ENCODE measurements at places on chromosomes 7 and 10.

DNA sequence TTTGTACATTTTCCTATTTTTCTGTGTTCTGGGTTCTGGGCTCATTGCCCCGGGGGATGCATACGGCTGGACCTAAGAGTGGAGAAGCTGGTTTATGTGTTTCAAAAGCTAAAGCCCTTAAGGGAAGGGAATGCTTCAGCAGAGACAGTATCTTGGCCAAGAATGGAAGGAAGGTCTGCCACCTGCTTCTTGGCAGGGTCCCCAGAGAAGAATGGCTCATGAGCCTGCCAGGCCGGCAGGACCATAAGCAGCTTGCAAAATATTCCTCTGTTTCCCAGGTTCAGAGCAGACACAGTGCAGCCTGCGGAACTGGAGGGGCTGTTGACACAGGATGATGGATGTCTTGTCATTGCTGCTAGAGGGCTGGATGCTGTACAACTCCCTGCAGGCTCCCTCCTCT, 7.8 kb upstream of the ABHD11 start:
- DNase-seq: no peak

- DNase-seq: no peak
These were observed 195.6 kb downstream of the TNS3 start for GRCh38 chr7:47386273-47386835.

DNA sequence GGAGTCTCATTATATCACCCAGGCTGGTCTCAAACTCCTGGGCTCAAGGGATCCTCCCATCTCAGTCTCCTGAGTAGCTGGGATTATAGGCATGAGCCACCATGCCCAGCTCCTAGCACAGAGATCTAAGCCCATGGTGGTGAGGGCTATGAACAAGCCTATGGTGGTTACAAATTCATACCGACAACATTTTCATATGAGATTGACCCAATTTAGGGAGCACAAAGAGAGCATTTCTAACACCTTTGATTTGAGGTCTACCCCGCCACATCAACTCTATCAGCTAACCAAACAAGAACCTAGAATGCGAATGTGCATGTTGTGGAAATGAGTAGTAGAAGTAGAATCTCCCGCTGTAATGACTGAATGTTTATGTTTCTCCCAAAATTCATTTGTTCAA, 14.2 kb upstream of the PRF1 start:
- DNase-seq: no peak

- no peak for DNase-seq
These were observed 861 bp upstream of the USP6NL start for GRCh38 chr10:11612021-11613001.

DNA sequence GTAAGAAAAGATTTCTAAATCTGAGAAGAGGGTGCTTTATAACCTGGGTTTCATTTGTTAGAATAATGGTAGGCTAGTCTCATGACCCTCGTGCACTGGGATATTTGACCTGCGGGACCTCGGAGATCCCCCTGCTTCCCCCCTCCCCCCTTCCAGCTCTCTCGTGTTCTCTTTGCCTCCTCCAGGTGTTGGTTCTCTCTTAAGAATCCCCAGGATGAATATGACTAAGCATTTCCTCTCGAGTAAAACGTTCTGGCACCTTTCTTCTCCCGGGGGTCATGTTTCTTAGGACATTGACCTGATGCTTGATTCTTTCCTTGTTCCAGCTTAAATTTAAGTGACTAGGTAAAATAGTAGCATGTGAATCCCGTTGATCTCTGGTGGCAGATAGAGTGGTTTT, 71.2 kb downstream of the SHH start:
- DNase-seq: no peak
